ENCODE measurements at places on chromosomes 2 and 18.
A peak's percentile ranks its signal among the peaks of the same experiment; 100 is the strongest.

DNA sequence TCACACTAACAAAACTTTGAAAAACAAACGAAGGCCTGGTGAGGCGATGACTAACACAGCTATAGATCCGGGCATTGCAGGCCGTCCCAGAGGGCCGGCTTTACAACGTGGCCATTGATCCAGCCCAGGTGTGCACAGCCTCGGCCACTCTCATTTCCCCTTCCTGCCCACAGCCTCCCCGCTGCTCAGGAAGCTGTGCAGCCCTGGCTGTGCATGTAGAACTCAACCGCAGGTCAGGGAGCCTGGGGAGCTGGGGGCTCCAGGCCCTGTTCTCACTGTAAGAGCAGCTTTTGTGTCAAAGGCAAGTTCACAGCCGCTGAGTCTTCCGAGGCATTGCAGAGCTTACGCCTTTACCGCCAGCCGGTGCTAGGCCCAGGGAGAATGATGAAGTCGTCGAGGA, 87.2 kb downstream of the LONRF2 start:
- peak; percentile 31 for DNase-seq

DNA sequence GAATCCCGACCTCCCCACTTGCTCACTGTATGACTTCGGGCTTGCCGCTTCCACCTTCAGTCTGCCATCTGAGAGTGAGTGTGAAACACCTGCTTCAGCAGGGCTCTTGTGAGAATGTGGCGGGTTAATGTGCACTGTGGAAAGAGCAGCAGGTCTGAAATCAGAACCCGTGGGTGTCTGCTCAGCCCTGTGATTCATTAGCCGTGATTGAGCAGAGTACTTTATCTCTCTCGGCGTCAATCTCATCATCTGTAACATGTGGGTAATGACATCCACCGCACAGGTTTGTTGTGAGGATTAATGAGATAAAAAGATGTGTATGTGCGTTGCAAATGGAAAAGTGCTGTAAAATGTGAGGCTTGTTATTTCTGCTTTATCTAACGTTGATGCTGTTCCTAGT, 128.6 kb downstream of the LRATD1 start:
- DNase-seq: no peak

DNA sequence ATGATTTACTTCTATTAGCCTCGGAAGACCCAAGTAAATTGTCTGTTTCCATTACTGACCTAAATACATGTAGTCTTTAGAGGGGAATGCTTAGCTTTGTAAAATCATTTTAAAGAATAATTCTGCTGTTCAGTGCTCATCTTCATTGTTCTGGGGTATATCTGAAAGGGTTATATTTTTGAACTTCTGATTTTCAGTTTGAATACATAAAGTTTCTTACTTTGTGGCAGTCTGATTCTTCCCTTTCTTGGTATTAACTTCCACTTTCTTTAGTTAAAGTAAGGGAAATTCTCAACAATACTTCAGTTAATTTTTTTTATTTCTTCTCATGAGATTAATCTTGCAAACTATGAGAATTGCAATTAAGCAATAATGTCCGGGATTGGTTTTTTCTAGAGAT, 148.4 kb downstream of the DOCK10 start:
- DNase-seq: no peak

DNA sequence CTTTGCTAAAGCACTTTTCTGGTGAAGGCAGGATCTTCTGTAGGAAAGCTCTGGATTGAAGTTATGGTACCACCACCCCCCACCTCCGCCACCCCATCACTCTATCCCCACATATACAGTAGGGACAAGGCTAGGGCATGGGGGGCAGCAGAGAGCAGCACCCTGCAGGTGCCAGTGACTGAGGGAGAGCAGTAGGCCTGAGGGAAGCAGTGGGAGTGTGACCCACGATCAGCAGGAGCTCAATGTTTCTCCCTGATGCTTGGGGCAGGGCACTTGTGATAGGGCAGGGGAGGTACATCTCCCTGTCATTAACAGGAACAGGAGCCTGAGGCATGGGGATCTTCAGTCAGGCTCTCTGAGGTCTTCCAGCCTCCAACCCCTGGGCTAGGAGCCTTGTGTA, 121.6 kb downstream of the ZFP36L2 start:
- DNase-seq: no peak

GRCh38 chr2:191155608-191156071, 4.8 kb upstream of the STAT4 start:
- no peak for DNase-seq

DNA sequence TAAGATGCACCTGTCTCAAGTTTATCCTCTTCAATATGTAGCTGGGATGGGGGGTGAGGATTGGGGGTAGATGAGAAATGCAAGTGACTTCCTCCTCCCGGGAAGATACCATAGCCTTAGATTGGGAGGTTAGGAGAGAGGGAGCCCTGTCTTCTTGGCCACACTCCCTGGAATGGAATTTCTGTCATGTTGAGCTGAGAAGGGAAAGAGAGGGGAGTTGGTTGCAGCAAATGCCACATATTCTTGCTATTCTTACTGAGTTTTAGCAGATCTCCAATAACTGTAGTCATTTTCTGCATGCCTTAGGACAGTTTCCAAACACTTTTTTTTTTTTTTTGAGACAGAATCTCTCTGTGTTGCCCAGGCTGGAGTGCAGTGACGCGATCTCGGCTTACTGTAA, 35.9 kb downstream of the TAF4B start:
- no peak for DNase-seq

DNA sequence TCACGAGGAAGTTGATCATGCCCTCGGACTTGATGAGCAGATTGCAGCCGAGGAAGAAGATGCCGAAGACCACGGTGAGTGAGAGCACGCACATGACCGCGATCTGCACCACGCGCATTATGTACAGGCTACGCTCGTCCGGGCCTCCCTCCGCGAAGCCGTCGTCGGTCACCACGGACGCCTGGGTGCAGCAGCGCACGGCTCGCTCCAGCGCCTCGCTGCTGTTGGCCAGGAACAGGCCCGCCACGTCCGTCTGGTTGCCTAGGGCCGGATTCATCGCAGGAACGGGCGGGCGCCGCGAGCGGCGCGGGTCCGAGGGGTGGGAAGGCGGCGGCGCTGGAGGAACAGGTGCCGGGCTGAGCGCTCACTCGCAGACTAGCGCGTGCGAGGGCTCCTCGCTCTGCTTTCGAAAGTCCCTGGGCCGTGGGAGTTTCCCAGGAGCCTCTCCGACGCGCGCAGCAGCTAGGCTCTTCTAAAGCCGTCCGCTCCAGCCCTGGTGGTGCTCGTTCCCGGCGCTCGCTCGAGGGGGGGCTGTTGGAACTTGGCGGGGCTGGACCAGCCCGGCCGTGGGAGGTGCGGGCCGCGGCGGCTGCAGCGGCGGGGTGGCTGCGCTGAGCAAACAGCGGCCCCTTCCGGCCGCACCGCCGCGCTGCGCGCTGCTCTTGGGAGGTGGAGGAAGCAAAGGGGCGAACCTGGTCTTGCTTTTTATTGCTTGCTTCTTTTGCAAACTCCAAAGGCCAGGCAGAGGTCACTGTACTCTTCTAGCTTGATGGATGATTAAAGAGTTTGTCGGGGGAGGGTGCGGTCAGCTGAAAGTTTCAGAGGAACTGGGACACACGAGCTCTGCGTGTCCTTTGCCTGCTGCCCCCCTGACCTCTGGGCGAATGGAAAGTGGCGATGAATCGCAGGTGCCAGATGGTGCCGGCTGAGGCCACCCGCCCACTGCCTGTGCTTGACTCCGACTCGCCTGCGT, at the start of gene RPRM:
TSS of gene RPRM (minus strand) at position 474 of the 973 bp plus-strand sequence. CDS start at position 277, 197 bp downstream.
- DNase-seq: peak; percentile 38
